Muscle of back (tissue), 13 donors: ENCODE measurements at places on chromosomes 2 and 18. TPM values are rescaled to one million over a fixed set of nuclear protein-coding genes. Genes with fewer than 3 reads are reported as not detected.

- DNase-seq = no peak
Observed at GRCh38 chr2:29220506-29221270, 105.5 kb downstream of the CLIP4 start.

DNA sequence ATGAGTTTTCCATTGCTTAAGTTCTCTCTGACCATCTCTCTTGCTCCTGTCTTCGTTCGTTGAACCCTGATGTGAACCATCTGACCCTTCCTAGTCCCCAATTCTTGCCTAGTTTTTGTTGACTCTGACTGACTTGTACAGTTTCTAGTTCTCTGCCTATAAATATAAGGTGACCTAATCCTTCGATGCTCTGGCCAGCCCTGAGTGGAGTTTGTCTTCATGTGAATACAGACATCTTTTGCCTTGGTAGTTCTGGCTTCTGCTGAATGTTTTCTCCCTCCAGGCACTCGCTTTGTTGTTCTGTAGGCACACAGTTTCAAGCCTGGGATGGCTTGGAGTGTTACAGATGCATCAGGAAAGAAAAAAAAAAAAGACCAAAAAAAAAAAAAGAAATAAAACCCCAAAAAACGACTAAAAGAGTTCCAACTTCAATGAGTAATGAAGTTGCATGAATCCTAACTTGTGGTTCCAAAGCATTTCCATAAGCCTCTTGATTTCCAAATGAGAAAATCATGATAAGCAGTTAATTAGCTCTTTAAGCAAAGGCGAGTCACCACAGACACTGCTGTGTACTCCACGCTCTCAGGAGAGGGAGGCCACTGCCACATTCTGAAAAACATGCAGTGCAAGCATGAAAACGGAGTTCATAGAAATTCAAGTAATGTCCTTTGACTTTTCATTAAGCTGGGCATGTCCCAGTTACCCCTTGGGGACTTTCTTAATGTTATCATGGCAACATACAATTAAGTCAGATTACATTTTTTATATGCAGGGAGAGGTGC is 165.2 kb downstream of the TDRD15 start:
- no peak for DNase-seq

DNA sequence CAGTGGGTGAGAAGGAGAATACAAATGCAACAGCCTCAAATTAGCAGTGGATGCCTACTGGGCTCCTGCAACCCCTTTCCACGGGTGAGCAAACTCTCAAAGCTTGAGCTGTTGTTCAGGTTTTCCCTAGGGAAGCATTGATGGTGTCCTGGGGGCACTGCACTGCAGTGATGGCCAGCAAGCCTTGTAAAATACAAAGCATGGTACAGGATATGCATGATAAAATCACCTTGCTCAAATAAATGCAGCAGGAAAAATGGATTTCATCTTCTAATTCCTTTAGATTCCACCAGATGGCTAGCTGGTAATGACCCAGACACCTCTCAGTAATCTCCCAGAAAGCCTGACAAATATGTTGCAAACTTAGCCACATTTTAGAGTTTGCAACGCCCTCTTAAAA is 698.2 kb downstream of the TRIB2 start:
- no peak for DNase-seq

GRCh38 chr2:114254875-114255274 is 187.6 kb upstream of the DPP10 start:
- DNase-seq = no peak

DNA sequence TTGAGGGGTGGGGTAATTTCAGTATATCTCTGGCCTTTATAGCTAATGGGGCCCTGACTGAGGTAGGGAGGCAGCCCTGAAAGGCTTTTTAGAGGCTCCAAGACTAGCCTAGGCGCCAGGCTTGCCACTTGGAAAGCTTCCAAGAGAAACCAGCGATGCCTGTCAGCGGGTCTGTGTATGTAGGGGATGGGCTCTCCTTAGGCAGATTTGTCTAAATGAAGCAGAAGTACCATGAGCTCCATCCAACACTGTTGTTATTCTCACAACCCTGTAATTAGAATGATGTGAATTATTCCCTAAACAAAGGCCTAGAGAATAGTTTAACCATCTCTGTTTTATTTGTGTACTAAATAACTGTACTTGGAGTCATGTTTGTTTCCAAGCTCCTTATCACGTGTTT is 138.1 kb downstream of the B3GNT2 start:
- DNase-seq = no peak

The TNP1 gene
- not detected for polyA plus RNA-seq

The CNDP1 gene
- not detected for polyA plus RNA-seq

The TFCP2L1 gene
- polyA plus RNA-seq = 0.78 TPM
